ENCODE measurements at places on chromosomes 4 and X.

DNA sequence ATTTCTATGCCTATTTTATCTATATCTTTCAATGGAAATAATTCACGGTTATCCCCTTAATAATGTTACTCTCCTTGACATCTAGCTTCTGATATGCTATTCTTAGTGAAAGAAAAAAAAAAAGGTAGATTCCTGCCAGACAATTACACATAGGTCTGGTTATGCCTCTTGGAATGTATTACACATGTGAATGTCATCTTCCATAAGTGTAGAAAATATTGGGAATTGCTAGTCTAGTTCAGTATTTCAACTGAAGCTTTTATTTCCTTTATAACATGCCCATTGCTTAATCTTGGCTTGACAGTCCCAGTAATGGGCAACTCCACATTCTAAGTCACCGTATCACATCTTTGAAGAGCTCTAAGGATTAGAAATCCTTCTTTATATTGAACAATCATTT, 25.4 kb upstream of the PPP1R2C start:
- H3K4me1 ChIP-seq = no peaks in the 10 kb centered on the region
- no peak overlapping the region for H3K27ac ChIP-seq
- no peak overlapping the region for H3K4me3 ChIP-seq
- no peaks in the 10 kb centered on the region for H3K27me3 ChIP-seq

DNA sequence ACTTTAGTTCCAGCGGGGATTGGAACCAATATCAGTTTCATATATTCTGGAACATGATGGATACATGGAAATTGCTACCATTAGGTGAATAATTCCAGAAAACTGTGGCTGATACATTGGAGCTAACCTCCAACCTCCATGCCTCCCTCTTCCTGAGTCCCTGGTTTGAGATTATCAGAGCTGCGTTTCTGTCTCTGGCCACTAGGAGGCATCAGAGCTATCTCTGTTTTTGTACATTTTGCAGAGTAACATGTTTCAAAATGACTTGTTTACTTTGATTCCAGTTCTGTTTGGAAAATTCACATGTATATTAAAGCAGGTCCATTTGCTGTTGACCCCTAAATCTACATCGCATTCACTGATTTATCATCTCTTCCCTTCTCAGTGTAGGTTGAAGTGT, 2.4 kb upstream of the RAB40AL start:
- H3K36me3 ChIP-seq = no peaks in the 10 kb centered on the region
- H3K27ac ChIP-seq = no peak overlapping the region
- H3K27me3 ChIP-seq = no peaks in the 10 kb centered on the region
- H3K4me1 ChIP-seq = no peaks in the 10 kb centered on the region
- H3K4me3 ChIP-seq = no peak overlapping the region

- H3K36me3 ChIP-seq = no peaks in the 10 kb centered on the region
- H3K27me3 ChIP-seq = no peaks in the 10 kb centered on the region
- H3K4me3 ChIP-seq = peak overlapping the region; percentile 92
- H3K4me1 ChIP-seq = peaks cover 17% of the 10 kb centered on the region
Observed at GRCh38 chrX:78104447-78105176, 564 bp downstream of the PGK1 start.

DNA sequence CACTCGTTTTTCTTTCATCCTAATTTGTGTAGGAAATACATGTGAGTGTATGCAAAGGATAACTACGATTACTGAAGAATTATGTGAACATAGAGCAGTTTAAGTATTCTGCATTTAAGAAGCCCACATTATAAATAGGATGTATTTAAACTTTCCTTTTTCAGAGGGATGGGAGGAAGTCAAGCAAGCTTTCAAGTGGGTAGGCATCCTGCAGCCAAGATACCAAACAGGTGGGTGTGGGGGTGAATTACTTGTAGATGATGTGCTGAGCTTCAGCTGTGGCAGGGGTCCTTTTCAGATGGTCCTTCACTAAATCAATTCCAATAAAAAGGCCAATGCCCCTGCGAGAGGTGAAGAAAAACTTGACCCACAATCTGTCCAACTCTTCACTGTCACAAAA, 16.3 kb downstream of the ETNPPL start:
- DNase-seq = no peak
- peaks cover 35% of the 10 kb centered on the region for H3K36me3 ChIP-seq
- H3K4me1 ChIP-seq = peaks cover 14% of the 10 kb centered on the region
- H3K4me3 ChIP-seq = no peak overlapping the region

DNA sequence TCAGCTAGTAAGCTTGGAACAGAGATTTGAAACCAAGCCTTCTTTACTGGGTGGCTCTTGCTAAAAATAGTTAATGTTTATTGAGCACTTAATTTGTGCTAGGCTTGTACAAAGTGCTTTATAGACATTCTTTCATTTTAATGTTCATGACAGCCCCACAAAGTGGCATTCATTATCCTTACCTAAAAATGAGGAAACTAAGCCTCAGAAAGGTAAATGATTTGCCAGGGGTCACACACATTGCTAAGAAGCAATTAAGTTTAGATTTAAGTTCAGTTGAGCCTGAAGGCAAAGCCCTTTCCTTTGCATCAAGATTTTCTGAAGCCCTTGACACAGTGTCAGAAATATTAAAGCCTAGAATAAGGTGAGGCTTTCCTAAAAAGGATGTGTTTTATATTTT, 327.5 kb upstream of the FGF13 start:
- DNase-seq = no peak
- no peaks in the 10 kb centered on the region for H3K27me3 ChIP-seq
- H3K27ac ChIP-seq = no peak overlapping the region
- no peaks in the 10 kb centered on the region for H3K4me1 ChIP-seq
- no peak overlapping the region for H3K4me3 ChIP-seq

DNA sequence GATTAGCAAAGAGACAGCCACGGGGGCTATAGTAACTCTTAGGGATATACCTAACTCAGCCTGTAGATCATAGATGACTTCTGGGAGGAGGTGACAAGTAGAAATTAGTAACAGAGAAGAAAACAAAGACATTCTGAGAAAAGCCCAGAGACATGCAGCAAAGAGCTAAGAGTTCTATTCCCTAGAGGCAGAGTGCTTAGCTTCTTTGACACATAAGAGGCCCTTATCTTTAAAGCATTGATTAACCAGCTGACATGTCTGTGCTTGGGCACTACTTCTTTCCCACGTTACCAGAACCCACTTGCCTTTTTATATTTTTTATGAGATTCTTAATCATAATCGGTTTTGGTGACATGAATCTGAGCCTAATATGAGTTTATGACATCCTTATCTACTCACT, 179.5 kb downstream of the GABRB1 start:
- no peaks in the 10 kb centered on the region for H3K4me1 ChIP-seq
- DNase-seq = no peak
- no peaks in the 10 kb centered on the region for H3K36me3 ChIP-seq
- H3K27me3 ChIP-seq = no peaks in the 10 kb centered on the region
- H3K27ac ChIP-seq = no peak overlapping the region

- no peaks in the 10 kb centered on the region for H3K36me3 ChIP-seq
- DNase-seq = no peak
- no peak overlapping the region for H3K27ac ChIP-seq
- no peaks in the 10 kb centered on the region for H3K27me3 ChIP-seq
Observed at GRCh38 chr4:88958080-88958479, 98.9 kb downstream of the FAM13A start.

DNA sequence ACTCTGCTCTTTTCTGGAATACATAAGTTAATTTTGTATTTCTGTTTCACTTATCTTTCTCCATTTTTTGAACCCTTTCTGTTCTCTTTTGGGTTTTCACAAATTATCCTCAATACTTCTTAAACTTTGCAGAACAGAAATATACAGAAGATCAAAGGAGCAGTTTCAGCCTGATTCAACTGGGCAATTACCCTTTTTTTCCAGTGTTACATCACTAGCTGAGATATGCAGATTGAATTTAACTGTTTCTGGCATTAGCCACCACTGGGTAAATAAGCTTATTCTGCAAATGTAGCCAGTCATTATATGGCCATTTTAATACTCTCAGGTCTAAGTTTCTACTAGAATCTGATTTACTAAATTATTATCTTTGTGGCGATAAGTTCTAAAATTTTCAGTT, 66.9 kb upstream of the GRID2 start:
- DNase-seq = no peak
- no peaks in the 10 kb centered on the region for H3K4me1 ChIP-seq
- no peak overlapping the region for H3K4me3 ChIP-seq

DNA sequence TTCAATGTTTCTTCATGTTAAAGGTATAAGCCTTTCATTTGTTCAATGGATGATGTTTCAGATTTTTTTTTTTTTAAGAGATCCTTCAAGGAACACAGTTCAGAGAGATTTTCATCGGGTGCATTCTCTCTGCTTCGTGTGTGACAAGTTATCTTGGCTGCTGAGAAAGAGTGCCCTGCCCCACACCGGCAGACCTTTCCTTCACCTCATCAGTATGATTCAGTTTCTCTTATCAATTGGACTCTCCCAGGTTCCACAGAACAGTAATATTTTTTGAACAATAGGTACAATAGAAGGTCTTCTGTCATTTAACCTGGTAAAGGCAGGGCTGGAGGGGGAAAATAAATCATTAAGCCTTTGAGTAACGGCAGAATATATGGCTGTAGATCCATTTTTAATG, 75.8 kb downstream of the NPNT start:
- H3K27ac ChIP-seq = no peak overlapping the region
- no peak for DNase-seq
- H3K4me3 ChIP-seq = no peak overlapping the region
- no peaks in the 10 kb centered on the region for H3K36me3 ChIP-seq

- no peaks in the 10 kb centered on the region for H3K4me1 ChIP-seq
- no peak overlapping the region for H3K27ac ChIP-seq
- peak; percentile 42 for DNase-seq
- peaks cover 2% of the 10 kb centered on the region for H3K27me3 ChIP-seq
Observed at GRCh38 chr4:124262211-124263179, 450.0 kb downstream of the ANKRD50 start.

GRCh38 chr4:1910643-1911042, 39.5 kb downstream of the NSD2 start:
- H3K27ac ChIP-seq = no peak overlapping the region
- no peaks in the 10 kb centered on the region for H3K27me3 ChIP-seq
- peak; percentile 47 for DNase-seq
- H3K4me1 ChIP-seq = no peaks in the 10 kb centered on the region

GRCh38 chr4:106830879-106831278, 205.2 kb downstream of the DKK2 start:
- no peak overlapping the region for H3K4me3 ChIP-seq
- no peak overlapping the region for H3K27ac ChIP-seq
- H3K27me3 ChIP-seq = no peaks in the 10 kb centered on the region
- no peaks in the 10 kb centered on the region for H3K36me3 ChIP-seq

- H3K4me3 ChIP-seq = no peak overlapping the region
- H3K27ac ChIP-seq = no peak overlapping the region
- DNase-seq = no peak
Observed at GRCh38 chrX:151922692-151923091, 10.0 kb downstream of the MAGEA4 start.

GRCh38 chr4:22794732-22795131, 102.0 kb downstream of the GBA3 start:
- no peak for DNase-seq
- no peak overlapping the region for H3K4me3 ChIP-seq
- H3K36me3 ChIP-seq = no peaks in the 10 kb centered on the region
- no peaks in the 10 kb centered on the region for H3K27me3 ChIP-seq

DNA sequence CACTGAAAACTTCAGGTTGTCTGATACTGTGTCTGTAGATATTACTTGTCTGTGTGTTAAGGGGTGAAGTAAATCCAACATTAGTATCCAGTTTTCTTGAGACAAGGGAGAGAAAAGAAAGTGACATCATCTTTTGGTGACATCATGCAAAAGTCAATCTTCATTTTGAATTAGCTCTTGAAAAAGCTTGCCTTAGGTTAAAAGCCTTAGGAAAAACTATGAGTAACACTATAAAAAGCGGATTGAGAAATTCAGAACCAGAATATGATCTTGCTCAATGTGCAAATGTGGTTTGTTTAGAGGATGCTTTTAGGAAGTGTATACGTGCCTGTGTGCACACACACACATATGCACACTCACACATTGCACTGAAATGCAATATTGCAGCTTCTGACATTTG, 345.8 kb upstream of the CASK start:
- H3K36me3 ChIP-seq = no peaks in the 10 kb centered on the region
- no peak overlapping the region for H3K4me3 ChIP-seq
- H3K27ac ChIP-seq = no peak overlapping the region
- DNase-seq = no peak
- H3K4me1 ChIP-seq = no peaks in the 10 kb centered on the region

DNA sequence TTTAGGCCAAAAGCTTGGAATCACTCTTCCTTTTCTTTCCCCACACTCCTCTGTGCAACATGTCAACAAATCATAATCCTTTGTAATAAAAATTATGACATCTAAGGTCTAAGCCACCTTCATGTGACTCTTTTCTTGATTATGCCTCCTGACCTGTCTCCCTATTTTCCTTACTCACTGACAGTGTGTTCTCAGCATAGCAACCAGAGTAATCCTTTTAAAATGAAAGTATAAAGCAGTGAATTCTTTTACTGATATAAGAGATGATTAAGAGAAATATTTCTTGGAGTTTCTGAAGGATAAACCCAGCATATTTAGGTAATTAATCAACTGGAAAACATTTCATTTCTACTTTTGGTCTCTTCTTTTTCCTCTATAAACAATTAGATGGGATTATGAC, 44.7 kb downstream of the USO1 start:
- no peaks in the 10 kb centered on the region for H3K4me1 ChIP-seq
- no peaks in the 10 kb centered on the region for H3K27me3 ChIP-seq
- H3K27ac ChIP-seq = no peak overlapping the region
- no peak for DNase-seq
- H3K36me3 ChIP-seq = peaks cover 20% of the 10 kb centered on the region
- no peak overlapping the region for H3K4me3 ChIP-seq

- H3K4me3 ChIP-seq = no peak overlapping the region
- no peak overlapping the region for H3K27ac ChIP-seq
- no peaks in the 10 kb centered on the region for H3K4me1 ChIP-seq
- H3K27me3 ChIP-seq = no peaks in the 10 kb centered on the region
- no peaks in the 10 kb centered on the region for H3K36me3 ChIP-seq
Observed at GRCh38 chr4:7727749-7728148, 211.9 kb downstream of the AFAP1 start.

DNA sequence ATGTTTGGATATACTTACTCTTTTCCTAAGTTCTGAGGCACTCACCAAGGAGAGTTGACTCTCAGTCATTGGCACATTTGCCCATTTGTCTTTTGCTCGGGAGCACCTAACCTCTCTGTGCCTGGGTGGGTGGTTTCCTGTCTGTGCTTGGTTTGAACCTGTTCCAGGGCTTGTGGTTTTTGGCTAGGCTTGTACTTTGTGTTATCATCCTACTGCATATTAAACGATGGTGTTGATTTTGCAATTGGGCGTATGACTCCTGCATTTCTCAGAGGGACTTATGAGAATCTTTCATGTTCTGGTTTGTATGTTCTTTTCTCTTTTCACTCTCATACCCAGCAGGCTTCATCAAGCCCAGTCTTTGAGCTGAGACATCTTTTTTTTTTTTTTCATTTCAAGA, 161.7 kb downstream of the BTC start:
- no peak overlapping the region for H3K27ac ChIP-seq
- H3K4me1 ChIP-seq = no peaks in the 10 kb centered on the region
- no peak for DNase-seq

- no peak overlapping the region for H3K4me3 ChIP-seq
- H3K36me3 ChIP-seq = no peaks in the 10 kb centered on the region
- no peaks in the 10 kb centered on the region for H3K27me3 ChIP-seq
- no peak overlapping the region for H3K27ac ChIP-seq
- DNase-seq = no peak
- no peaks in the 10 kb centered on the region for H3K4me1 ChIP-seq
Observed at GRCh38 chr4:6119507-6120020, 80.8 kb downstream of the JAKMIP1 start.

GRCh38 chr4:4386736-4387392, at the start of gene NSG1:
NSG1 (plus strand) TSS chr4:4387102; CDS start chr4:4387630, 528 bp downstream.
- H3K27me3 ChIP-seq = peaks cover 18% of the 10 kb centered on the region
- H3K27ac ChIP-seq = no peak within 1 kb of the TSS
- no peak for DNase-seq
- H3K36me3 ChIP-seq = no peaks in the 10 kb centered on the region
- no peak within 1 kb of the TSS for H3K4me3 ChIP-seq
- peaks cover 13% of the 10 kb centered on the region for H3K4me1 ChIP-seq

Measured in liver (tissue), 10 donors.